ENCODE measurements at places on chromosomes 13 and 19.

GRCh38 chr13:46526740-46527139 is 26.2 kb upstream of the LRCH1 start:
- DNase-seq = no peak

DNA sequence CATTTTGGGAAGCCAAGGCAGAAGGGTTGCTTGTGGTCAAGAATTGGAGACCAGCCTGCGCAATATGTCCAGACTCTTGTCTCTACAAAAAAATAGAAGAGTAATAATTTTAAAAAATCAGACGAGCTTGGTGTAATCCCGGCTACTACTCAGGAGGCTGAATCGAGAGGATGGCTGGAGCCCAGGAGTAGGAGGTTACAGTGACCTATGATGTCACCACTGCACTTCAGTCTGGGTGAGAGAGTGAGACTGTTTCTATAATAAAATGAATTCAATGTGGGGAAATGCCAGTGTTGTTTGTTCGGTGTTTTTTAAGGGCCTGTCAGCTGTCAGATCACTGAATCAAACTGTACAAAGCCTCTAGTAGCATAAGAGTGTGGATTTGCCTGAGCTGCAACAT is 1.2 kb upstream of the FBXL3 start:
- peak; percentile 21 for DNase-seq

GRCh38 chr13:41842036-41842620 is 118.8 kb downstream of the VWA8 start:
- peak; percentile 83 for DNase-seq

DNA sequence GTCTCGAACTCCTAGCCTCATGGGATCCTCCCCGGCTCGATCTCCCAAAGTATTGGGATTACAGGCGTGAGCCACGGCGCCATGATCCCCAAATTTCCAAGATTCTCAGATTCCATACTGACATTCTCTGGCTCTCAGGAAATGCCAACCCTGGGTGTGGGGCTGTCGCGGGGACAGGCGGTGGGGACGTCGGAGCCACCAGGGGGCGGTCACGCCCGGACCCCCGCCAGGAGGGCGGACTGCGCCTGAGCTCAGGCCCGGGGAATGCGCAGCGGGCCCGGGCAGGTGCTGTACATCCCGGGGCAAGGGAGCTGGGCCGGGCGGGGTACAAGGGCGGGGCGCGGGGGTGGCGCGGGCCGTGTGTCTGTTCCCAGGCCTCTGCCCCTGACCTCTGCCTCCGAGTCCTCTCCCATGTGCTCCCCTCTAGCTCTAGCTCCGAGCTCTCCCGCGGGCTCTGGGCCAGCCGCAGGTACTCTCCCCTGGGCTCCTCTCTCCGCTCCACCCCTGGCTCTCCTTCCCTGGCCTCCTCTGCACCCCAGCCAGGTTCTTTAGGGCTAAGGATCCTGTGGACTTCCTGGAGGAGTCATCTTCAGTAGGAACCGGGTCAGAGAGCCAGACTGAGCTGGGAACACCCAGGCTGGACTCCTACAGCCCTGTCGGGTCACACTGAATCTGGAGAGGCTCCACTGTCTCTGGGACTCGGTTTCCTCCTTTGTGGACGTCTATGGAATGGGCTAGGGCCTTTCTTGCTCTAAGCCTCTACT is 2.4 kb downstream of the PPP1R13L start:
- peak; percentile 49 for DNase-seq

All from umbilical cord (tissue), 2 donors.